ENCODE measurements at places on chromosomes 13 and 19.

DNA sequence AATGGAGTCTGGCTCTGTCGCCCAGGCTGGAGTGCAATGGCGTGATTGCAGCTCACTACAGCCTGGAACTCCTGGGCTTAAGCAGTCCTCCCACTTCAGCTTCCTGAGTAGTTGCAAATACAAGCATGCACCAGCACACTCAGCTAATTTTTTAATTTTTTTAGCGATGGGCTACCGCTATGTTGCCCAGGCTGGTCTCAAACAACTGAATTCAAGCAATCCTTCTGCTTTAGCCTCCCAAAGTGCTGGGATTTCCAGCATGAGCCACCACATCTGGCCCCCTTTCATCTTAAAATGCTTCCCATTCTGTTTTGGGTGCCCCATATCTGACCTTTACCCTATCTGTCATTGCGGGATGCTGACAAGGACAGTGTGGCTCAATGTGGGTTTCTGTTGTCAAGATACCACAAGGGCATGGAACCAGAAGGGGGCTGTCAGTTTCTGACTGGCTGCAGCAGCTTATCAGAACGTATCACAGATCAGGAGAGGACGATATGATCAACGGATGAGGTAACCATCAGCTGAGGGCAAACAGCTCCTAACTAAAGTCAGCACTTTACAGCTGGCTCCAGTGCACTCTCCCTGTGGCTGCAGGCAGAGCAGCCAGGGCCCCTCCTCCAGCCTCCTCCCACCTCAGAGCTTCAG lies 32.4 kb downstream of the GPR42 start:
- DNase-seq = no peak

GRCh38 chr13:70809588-70809987 lies 701.3 kb upstream of the KLHL1 start:
- no peak for DNase-seq

DNA sequence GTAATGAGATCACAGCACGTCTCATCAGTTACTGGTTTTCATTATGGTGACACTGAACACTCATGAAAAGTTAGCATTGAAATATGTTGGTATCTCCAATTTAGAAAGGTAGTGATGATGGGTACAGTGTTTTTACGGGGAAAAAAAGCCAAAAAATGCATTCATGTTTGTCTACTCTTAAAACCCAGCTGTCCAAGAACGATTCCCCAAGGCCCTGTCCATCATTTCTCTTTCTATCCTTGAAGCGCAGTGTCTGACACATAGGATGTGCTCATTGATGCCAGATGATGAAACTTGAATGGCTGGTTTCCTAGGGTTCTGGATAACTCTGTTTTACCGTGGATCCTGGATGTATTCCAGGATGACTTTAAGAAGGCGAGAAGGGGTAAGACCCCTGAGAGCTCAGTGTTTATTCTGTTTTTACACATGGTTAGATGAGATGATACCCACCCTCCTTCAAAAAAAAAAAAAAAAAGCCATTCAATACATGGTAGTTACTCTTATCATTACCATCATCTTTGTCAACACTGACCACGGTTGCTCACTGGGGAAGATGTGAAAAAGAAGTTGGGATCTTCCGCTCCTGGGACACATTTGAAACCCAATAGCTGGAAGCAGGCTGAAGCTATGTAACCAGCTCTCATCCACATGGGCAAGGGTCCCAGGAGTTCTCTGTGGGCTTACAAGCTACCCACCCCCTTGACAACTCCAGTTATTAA lies 22.5 kb downstream of the SERP2 start:
- no peak for DNase-seq

GRCh38 chr19:54851353-54851752 lies 1.1 kb downstream of the KIR3DL2 start:
- DNase-seq = no peak

GRCh38 chr13:91240341-91240740 lies 107.1 kb upstream of the MIR17HG start:
- DNase-seq = no peak

- DNase-seq = no peak
Observed at GRCh38 chr19:55553217-55554182, 8.2 kb upstream of the SBK3 start.

DNA sequence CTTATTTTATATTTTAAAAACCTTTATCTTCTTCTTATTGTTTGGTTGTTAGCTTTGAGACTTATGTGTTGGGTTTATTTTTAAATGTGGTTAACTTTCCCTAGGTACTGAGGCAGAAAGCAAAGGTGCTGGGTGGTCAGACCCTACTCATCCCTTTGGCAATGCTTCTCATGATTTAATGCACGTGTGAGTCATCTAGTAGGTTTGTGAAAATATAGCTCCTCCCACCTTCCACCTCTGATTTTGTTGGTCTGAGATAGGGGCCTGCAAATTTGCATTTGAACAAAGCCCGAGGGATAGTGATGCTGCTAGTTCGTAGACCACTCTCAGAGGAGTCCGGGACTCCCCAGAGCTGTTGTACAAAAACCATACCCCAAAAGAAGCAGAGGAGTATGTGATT lies 771.3 kb upstream of the ARGLU1 start:
- no peak for DNase-seq

- no peak for DNase-seq
Observed at GRCh38 chr13:40061466-40062450, 406.3 kb downstream of the COG6 start.

GRCh38 chr13:53411463-53411862 lies 382.9 kb downstream of the OLFM4 start:
- no peak for DNase-seq

DNA sequence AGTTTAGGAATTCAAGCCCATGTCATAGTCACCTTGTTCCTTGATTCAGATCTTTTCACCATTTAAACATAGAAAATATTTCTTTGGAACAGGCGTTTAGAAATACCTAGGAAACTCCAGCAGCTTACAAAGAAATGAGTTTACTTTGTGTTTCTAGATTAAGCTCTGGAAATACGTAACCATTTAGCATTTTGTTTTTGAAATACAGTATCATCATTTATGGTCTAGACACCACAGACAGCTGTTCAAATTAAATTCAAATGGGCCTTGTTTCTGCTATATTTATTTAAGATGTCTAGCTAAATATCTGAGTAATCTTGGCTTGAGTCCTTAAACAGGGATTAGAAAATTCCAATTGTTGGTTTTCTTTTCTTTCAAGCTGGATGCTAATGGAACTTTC lies 228.5 kb downstream of the NDFIP2 start:
- no peak for DNase-seq

- no peak for DNase-seq
Observed at GRCh38 chr13:21232599-21232998, 56.1 kb downstream of the MRPL57 start.

- no peak for DNase-seq
Observed at GRCh38 chr13:82747291-82747690, 1135.0 kb downstream of the SLITRK1 start.

- no peak for DNase-seq
Observed at GRCh38 chr19:305240-306150, 14.3 kb upstream of the PLPP2 start.

- no peak for DNase-seq
Observed at GRCh38 chr19:53905787-53906186, 3.3 kb upstream of the CACNG7 start.

DNA sequence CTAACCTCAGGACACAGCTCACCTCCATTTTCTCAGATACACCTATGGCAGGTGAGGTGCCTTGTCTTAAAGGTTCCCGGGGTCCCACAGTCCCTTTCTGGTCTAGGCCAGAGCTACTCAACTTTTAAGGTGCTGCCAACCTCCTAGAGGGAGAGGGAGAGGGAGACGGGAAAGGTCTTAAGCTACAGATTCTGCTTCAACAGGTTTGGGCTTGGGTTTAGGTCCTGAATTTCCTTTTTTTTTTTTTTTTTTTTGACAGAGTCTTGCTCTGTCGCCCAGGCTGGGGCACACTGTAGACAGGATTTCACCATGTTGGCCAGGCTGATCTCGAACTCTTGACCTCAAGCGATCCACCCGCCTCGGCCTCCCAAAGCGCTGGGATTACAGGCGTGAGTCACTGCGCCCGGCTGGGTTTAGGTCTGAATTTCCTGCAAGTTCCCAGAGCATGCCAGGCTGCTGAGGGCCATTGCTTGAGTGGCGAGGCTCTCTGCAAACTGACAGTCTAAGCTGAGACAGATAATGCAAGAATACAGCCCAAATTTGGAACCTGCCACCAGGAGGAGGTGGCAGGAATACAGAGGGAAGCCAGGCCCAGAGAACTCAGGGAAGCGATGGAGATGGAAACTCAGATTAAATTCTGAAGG lies 7.8 kb upstream of the SYCN start:
- no peak for DNase-seq

- no peak for DNase-seq
Observed at GRCh38 chr19:41649827-41650226, 23.0 kb upstream of the CEACAM4 start.

DNA sequence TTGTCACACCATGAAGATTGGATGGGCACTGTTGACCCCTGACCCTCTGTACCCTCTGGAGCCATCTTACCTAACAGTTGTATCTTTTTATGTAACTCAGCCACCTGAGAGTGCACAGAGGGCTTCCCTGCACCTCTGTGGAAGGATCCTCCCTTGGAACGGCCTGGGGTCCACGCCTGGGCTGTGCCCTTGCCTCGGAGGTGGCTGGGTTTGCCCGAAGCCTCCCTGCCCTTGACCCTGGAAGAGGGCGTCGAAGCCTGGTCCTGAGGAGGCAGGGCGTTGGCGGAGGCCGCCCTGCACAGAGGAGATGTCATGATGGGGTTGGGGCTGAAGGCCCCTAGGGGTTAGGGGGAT lies 241 bp downstream of the ODAD3 start:
- DNase-seq = no peak

- no peak for DNase-seq
Observed at GRCh38 chr13:46858163-46858562, 38.7 kb downstream of the HTR2A start.

- DNase-seq = no peak
Observed at GRCh38 chr13:37479916-37480315, 118.7 kb downstream of the POSTN start.

All from sciatic nerve (tissue), 2 donors.